ENCODE measurements at places on chromosomes 7 and 10.
A peak's percentile ranks its signal among the peaks of the same experiment; 100 is the strongest.

DNA sequence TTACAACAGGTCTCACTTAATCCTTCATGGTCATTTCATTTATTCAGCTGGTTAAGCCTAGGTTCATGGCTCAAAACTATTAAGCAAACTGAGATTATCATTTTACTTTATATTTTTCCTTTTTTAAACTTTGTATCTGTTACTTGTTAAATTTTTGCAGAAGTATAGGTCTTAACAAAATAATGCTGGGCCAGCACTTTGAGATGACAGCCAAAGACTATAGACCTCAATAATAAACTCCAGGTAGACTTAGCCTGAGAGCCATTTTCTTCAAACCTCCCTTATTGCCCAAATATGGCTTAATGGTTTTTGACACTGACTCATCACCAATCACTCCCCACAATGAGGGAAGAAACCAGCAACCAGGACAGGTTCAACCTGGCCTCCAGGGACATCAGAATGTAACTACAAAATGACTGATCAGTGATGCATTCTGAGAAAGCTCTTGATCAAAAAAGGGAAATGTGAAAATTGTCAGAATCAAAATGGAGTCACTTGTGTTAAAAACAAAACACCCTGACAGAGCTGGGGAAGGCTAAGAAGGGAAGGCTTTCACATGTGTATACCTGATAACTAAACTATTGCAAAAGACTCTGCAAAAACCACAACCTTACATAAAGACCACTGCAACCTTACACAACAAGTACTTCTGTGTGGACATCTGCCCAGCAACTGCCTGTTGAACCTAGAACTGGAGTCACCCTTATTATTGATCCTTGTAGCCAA is 2.1 kb upstream of the CCDC126 start:
- no peak for DNase-seq

GRCh38 chr10:62106929-62107519 is 161.6 kb downstream of the RTKN2 start:
- no peak for DNase-seq

- no peak for DNase-seq
Observed at GRCh38 chr10:239109-239508, 103.9 kb downstream of the ZMYND11 start.

DNA sequence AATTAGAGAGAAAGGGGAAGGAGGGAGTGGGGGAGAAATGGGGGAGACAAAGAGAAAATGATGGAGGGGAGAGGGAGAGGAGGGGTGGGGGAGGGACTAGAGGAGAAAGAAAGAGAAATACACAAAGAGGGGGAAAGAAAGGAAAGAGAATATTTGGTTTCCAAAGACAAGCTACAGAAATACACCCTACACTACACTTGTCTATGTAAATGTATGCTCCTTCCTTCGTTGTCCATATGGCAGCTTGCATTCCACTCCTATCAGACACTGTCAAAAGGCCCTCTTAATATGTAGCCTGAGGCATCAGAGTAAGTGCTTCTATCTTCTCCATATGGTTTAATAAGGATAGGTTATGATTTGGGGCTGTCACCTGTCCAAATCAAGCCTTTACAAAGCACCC is 92.8 kb upstream of the FEZF1 start:
- DNase-seq, result no peak

GRCh38 chr10:11721806-11722205 is 20.4 kb upstream of the ECHDC3 start:
- no peak for DNase-seq

DNA sequence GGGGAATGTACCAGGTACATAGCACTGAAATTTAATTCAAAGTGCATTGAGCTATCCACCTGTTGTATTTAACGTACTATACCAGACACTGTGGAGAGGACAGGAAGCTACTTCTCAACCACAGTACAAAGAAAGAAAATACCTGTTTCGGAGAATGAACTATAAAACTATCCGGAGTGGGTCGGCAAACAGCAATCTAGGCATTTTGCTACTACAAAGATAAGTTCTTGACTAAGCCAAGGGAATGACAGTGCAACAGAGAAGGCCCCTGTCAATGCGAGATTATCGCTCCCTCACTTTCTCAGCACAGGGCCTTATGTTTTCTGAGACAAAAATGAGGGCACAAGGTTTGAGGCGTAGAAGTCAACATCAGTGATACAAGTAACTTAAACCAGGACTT is 27.4 kb downstream of the SFMBT2 start:
- DNase-seq, result no peak

GRCh38 chr10:16814012-16814411 is 3.2 kb downstream of the RSU1 start:
- DNase-seq, result no peak

- DNase-seq, result no peak
Observed at GRCh38 chr10:117549100-117549585, 6.6 kb downstream of the EMX2 start.

GRCh38 chr10:125144206-125144605 is 16.2 kb downstream of the CTBP2 start:
- DNase-seq, result no peak

DNA sequence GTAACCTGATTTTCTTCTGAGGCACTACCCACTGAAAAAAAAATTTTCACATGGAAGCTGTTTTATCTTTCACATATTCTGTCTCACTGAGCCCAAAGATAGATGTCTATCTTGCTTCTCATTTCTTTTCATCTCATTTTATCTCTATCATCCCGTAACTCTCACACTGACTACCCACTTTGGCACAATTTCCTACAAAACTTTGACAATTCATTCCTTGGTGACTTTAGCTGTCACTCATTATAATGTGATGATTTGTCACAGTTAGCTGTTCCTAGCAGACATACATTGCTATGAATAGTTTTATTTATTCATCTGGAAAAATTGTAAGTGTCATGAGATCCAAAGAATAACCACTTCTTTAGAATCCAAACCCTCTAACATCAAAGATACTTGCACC is 589.9 kb upstream of the TEX47 start:
- no peak for DNase-seq

GRCh38 chr7:37656913-37657530 is 26.5 kb upstream of the GPR141 start:
- no peak for DNase-seq

DNA sequence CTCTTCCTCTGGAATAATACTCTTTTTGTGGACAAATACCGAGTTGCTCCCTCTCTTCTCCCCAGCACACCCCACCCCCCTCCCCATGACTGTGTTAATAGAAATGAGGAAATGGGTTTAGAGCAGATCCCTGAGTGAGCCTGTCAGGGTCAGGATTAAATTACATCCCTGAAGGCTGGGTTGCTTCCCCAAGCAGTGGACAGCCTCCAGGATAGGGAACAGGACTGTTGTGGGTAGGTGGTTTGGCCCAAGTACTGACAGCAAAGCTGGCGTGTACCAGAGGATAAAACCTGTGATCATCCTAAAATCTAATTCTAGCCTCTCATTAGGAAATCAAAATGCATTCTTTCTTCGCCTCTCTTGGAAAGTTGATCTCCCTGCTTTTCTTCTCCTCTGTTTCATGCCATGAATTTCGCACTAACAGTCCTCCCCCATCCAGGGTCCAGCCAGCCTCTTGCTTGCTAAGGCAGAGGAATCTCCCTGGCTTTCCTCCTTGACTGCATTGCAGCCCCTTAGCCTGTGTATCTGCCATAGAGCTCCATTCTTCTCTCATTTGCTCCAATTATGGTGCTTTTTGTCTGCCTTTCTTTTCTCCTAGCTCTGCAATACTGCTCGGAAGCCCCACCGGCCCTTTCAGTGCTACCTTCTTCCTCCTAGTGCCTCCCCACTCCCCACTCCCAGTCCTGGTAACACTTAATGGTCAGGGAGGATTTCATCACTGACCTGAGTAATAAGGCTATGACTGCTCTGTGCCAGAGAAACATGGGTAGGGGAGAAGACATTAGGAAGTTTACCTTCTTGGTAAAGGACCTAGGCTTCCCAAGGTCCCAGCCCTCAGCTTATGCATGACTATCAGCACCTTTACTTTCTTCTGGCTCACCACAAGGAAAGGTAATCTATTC is 8.4 kb downstream of the LRRC4 start:
- DNase-seq, result peak; percentile 80

GRCh38 chr10:47008769-47009168 is 97.5 kb downstream of the PTPN20 start:
- DNase-seq, result peak; percentile 49

- DNase-seq, result peak; percentile 85
Observed at GRCh38 chr10:70461397-70462348, 16.9 kb upstream of the PALD1 start.

DNA sequence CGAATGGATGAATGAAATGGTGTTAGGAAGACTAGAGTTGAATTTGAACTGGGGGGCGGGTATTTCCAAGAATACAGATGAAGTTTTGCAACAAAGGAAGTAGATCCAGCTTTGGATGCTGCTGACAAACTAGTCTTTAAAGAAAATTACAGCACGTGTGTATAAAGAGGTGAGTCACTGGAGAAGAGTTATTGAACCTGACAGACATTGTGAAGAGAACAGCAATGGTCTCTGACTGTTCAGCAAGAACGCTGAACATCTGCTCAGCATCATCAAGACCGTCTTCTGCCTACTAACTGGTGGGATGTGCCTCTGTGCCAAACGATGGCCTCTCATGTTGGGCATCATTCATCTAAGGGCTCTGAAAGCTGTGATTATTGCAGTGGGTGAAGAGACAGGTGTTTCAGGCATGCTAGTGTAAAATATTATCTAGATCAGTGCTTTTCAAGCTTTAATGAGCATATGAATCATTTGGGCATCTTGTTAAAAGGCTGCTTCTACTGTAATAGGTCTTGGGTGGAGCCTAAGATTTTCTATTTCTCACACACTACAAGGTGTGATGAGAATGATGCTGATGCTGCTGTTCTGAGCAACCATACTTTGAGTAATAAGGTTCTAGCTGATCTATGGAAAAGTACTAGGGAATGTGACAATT is 291.3 kb downstream of the PTEN start:
- peak; percentile 15 for DNase-seq

- DNase-seq, result no peak
Observed at GRCh38 chr10:110488332-110488681, 9.4 kb upstream of the DUSP5 start.

- DNase-seq, result no peak
Observed at GRCh38 chr10:128377988-128378387, 251.8 kb upstream of the MKI67 start.

- no peak for DNase-seq
Observed at GRCh38 chr10:97778452-97779302, 6.9 kb upstream of the SFRP5 start.

GRCh38 chr10:132446661-132447445 is 49.9 kb downstream of the PWWP2B start:
- DNase-seq, result peak; percentile 47

- no peak for DNase-seq
Observed at GRCh38 chr7:64892666-64893309, 10.3 kb upstream of the ZNF273 start.

DNA sequence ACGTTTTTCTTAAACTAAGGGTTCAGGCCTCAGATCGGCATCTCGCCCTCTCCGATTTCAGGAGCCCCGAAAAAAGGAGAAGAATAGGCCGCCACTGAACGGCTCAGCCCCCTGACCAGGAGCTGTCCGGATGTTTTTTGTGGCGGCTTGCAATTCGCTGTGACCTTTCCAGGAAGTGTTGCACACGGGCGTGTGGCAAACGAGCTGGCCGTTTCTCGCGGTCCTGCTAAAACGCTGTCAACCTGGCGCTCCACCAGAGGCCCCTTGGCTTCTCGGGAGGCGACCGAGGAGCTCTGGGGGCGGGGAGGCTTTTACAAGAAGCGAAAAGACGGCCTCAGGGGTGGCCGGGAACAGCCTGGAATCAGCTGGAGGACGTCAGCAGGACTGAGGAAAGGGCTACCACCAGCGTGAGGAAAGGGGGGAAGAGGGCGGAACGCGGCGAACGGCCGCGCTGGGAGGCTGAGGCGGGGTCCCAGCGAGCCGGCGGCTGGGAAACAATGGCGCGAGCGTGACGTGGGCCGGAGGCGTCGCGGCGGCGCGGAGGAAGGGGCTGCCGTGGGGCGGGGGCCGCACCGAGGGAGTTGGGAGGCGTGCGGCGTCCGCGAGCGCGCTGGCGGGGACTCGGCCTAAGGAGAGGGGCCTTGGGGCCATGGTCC is 493 bp downstream of the NT5C2 start:
- peak; percentile 68 for DNase-seq

DNA sequence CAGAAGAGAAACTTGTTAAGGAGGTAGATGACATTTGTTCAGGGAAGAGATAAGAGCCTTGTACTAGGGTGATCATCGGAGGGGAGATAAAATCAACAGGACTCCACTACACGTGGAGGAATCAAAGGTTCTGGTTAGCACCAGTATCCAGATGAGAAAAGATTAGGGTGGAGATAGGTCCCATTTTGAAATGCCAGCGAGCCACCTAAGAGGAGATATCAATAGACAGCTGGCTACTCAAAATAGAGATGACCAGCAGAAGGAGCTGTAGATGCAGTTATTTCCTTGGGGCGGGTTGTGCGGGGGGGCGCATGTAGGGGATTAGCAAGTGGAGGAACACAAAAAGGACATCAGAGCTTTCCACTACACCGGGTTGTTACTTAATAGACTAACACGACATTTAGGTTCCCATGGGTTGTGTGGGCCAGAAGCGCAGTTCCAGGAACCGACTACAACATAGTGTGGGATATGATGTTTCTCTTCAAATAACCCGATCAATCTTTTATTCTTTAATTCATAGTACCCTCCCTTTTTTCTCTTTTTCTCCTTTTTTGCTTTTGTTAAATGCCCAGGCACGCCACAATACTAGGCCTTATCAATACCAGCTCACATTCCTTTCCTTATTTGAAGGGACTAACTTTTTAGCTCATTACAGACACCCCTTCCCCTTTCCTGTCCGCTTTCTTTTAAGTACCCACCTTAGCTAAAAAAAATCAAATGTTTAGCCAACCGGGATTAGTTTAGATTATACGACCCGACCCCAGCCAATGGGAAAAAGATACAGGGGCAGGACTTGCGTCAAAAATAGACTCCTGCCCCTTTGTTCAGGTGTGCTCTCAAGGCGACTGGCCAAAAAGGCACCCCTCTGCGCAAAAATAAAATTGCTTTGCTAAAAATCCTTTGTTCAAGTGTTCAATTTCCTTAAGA is 2.0 kb upstream of the KIF11 start:
- peak; percentile 31 for DNase-seq

GRCh38 chr10:123870260-123870659 is 21.3 kb downstream of the CPXM2 start:
- DNase-seq, result no peak

- no peak for DNase-seq
Observed at GRCh38 chr7:157471259-157472125, 134.7 kb downstream of the DNAJB6 start.

GRCh38 chr7:140485500-140486265 is 6.4 kb upstream of the MKRN1 start:
- DNase-seq, result no peak

- no peak for DNase-seq
Observed at GRCh38 chr10:131485732-131486131, 174.2 kb upstream of the TCERG1L start.

GRCh38 chr7:130506358-130506757 is 14.5 kb downstream of the MEST start:
- no peak for DNase-seq

DNA sequence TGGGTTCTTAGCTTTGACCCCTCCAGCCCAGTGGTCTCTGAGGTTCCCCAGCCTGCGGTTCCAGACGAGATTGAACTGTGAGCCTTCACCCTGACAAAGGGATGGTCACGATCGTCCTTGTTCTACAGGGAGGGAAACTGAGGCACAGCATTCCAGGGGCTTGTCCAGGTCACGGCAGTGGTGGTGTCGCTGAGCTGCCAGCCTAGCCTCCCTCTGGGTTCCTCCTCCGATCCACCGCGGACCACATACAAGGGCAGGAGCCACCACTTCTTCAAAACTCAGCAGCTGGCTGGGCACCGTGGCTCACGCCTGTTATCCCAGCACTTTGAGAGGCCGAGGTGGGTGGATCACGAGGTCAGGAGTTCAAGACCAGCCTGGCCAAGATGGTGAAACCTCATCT is 35.8 kb downstream of the ELFN1 start:
- no peak for DNase-seq

- DNase-seq, result no peak
Observed at GRCh38 chr7:90715067-90715466, 118.9 kb downstream of the CDK14 start.
